ENCODE measurements at places on chromosomes 3 and 15.
A peak's percentile ranks its signal among the peaks of the same experiment; 100 is the strongest.

- DNase-seq, result peak; percentile 15
Observed at GRCh38 chr15:68733666-68734065, 87.0 kb downstream of the ANP32A start.

DNA sequence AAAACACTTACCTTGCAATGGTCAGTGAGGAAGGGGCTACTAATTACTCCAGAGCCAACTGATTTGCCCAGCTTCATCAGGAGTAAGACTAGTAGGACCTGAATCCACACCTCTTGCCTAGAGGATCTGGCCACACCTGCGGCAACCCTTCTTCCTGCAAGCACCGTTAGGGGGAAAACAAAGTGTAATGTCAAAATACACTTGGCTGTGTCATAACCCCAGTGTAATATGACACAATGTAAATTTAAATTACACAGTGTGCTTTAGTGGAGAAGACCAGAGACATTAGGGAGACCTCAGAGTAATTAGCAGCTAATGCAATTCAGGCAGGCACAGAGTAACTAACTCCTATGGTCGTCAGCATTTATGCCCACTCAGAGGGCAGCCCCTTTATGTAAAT lies 308.5 kb upstream of the ARRDC4 start:
- DNase-seq, result no peak

- DNase-seq, result no peak
Observed at GRCh38 chr15:76753771-76754170, 151.4 kb downstream of the SCAPER start.

DNA sequence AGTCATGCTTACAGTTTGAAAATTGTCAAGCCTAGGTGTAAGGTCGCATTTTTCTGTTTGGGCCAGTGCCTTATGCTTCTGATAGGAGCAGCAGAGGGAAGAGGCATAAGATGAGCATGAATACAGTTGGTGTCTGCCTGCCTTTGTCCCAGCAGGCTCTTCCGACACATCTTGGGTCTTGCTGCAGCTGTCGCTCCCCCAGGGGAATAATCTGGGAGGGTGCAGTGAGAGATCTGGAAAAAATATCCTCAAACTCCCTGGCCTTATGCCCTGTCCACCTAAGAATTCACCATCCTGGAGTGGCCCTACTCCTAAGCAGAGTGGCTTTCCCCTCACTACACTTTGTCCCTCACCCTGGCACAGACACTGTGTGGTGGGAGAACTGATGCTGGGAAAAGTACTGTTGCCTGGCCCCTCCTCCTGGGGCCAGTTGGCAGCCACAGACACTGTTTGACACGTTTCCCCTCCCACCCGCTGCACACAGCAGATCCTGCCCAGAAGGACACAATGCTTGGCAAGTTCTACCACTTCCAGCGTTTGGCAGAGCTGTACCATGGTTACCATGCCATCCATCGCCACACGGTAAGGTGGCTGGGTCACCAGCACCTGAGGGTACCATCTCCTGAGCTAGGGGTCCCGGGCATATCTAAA lies 21.1 kb upstream of the RHO start:
- DNase-seq, result no peak

- DNase-seq, result no peak
Observed at GRCh38 chr15:100686021-100686724, 83.8 kb downstream of the ASB7 start.

DNA sequence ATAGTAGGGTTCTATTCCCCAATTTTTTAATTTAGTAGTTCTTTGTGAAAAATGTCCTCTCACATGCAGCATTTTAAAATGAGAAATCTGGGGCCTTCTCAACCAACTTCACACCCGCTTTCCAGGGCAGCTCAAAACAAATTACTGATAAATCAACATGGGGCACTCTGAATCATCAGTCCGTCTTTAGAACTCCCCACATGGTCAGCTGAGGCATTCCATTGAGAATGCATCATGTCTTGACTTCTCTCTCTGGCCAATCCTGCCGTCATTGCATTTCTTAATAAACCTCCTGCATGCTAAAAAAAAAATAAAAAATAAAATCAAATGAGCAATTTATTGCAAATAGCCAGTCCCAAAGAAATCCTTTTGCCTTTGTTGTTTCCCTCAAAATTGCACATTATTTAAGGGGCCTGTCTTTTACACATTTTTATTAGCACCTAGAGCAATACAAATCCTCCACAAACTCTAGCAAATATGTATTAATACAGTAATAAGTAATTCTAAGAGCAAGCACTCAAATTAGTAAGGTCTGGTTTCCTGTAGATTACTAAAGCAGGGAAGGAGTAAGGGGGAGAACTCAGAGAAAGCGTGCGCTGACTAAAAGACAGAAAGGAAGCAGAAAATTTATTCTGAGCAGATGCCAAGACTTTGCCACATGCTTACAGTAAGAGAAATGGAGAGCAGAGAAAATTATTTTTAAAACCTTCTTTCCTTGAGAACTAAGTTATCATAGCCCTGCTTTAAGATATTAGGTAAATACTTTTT lies 175.7 kb downstream of the TNIK start:
- peak; percentile 91 for DNase-seq

DNA sequence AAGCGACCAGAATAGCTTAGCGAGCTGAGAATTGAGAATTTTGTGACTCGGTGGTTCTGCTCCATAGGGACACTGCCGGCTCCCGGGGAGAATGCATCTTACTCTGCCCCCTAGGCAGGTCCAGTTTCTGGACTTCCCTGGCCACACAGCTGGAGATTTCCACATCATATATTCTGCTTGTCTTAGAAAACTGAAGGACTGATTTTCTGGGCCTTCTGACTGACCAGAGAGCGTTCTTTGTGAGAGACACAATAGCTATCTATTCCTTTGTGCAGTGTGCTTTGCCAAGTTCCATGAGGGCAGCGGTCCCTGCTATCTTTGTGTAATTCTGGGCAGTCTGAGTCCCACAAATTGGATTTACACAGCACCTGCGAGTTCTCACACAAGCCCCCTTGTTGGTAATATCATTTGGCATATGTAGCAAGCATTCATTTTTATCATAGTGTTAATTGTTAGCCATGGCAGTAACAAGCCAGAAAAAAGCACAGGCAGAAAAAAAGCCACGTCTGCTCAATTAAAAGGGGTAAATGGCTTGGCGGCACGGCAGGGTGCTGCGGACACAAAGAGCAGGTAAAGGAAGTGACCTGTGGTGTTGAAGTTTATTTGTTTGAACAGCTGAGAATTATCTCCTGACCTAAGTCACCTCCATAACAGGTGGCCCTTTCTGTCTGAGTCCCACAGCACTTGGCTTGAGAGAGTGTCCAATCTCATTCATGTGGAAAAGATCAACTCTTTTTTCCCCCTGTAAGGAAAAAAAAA lies 688.7 kb downstream of the TUSC7 start:
- DNase-seq, result no peak

DNA sequence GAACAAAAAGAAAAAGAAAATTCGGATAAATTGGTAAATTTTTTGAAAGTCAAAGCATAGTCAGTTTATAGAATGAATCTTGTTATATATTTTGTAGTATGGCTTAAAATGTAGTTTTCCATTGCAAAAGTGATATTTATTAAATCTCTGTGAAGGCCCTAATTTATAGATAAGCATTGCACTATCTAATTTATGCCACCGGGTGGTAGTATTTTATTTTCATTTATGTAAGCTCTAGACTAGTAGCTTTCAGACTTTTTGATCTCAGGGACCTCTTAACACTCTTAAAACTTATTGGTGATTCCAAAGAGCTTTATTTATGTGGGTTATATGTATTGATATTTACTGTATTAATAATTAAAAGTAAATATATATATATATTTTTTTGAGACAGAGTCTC lies 133.9 kb upstream of the LRRFIP2 start:
- DNase-seq, result peak; percentile 38

- DNase-seq, result no peak
Observed at GRCh38 chr3:195048059-195048905, 222.7 kb downstream of the XXYLT1 start.

- DNase-seq, result no peak
Observed at GRCh38 chr15:75523011-75523410, 56.1 kb downstream of the PTPN9 start.

GRCh38 chr15:67085818-67086636 lies 20.6 kb downstream of the SMAD3 start:
- peak; percentile 95 for DNase-seq

DNA sequence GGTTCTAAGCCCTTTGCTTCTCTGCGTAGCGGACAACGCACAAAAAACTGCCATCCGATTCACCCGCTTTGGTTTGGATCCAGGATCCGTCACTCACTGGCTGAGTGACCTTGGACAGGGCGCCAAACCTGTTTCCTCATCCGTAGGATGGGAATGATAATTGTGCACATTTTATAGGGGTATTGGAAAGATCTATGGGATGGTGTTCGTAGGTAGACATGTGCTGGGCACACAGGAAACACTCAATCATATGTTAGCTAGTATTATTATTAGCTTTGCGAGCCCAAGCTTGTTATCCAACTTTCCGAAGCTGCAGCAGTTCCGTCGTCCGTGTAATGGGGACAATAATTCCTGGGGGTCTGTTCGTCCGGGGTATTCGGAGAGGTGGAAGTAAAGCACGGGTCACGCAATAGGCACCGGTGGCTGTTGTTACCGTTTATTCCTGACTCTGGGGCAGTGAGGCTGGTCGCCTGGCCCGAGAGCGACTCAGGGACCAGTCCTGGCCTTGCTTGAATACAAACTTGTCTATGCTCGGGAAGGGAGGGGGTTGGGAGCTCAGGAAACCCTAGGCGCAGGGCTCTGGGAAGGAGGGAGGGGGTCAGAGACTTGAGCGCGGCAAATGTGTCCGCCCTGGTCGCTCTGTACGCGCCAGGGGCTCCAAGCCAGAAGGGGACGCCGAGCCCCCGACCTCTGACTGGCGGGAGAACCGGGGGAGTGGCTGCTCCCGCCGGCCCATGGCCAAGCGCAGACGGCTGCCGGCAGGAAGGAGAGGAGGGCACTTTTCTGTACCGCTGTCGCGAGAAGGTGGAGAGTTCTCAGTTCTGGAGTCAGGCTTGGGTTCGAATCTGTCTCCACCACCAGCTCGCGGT lies 1.3 kb downstream of the SPSB4 start:
- peak; percentile 12 for DNase-seq

DNA sequence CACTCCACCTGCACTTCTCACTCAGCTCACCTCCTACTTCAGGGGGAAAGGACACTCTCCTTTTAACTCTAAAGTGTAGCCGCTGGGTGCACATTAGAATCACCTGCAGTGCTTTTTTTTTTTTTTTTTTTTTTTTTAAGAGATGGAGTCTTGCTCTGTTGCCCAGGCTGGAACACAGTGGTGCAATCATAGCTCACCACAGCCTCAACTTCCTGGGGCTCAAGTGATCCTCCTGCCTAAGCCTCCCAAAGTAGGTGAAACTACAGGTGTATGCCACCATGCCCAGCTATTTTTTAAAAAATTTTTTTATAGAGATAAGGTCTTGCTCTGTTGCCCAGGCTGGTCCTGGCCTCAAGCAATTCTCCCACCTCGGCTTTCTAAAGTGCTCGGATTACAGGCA lies 20.8 kb downstream of the GRAMD2A start:
- no peak for DNase-seq

- peak; percentile 30 for DNase-seq
Observed at GRCh38 chr3:148727231-148727630, 29.5 kb downstream of the AGTR1 start.

DNA sequence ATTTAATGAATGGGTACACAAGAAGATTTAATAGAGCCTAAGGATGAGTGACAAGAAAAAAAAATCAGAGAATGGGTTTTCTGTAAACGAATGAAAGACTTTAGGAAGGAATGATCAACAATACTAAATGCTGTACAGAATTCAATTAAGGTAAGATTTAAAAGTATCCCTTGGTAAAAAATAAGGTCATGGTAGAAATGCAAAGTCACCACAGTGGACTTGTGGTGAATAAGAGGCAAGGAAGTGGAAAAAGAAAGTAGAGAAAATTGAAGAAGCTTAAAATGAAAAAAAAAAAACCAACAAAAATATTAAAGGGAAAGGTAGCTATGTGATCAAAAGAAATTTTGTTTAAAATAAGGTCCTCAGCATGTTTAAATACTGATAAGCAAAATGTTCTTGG lies 82.4 kb downstream of the PLSCR2 start:
- DNase-seq, result no peak

DNA sequence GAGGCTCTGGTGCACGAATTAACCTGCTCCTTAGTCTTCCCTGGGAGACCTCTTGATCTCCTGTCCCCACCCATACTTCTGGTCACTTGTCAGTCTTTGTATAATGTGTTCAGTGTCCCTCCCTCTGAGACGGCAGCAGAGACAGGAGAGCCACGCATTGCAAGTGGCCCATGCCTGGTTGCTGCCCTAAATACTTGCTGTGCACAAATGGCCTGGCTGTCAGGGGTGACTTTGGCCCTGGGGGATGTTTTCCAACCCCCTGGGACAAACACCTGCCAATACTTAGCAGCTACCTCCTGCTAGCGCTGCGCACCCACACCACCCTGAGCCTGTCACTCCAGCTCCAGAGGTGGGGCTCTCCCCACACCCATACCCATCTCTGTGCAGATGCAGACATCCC lies 17.2 kb downstream of the KLF13 start:
- no peak for DNase-seq

DNA sequence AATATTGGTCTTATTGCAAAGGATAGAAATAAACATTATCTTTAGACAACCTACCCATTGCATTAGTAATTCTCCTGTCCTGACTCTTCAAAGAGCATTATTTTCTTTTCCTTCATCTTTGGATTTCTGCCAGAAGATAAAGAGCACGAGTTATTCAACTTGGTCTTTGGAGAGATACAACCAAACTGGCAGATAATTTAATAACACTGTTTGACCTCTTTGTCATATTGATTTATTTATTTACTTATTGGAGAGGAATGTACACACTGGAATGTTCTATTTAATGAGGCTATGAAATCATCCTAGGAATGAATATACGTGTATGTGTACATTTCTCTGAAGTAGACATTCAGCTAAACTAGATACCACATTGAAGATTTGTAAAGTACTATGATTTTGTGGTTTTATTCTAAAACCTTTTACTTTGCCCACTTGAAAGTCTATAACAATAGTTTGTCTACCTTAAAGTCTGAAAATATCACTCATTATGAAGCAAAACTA lies 462.1 kb downstream of the C3orf38 start:
- DNase-seq, result no peak

DNA sequence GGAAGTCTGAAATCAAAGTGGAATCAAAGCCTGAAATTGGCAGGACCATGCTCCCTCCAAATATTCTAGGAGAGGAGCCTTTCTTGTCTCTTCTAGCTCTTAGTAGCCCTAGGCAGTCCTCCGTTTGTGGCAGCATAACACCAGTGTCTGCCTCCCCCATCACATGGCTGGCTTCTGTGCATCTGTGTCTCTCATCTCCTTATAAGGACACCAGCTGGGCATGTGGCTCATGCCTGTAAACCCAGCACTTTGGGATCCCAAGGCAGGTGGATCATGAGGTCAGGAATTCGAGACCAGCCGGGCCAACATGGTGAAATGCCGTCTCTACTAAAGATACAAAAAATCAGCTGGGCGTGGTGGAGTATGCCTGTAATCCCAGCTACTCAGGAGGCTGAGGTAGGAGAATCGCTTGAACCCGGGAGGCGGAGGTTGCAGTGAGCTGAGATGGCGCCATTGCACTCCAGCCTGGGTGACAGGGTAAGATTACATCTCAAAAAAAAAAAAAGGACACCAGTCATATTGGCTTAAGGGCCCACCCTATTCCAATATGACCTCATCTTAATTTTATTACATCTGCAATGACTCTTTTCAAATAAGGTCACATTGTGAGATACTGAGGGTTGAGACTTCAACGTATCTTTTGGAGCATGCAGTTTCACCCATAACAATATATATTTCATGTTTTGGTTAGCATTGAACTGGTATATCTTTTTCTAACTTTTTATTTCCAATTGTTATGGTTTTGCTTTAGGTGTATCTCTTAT lies 148.0 kb upstream of the TPM1 start:
- DNase-seq, result no peak

Measured in foreskin fibroblast (primary cell).